ENCODE measurements at places on chromosomes 16 and 17.

GRCh38 chr16:89600427-89600826 lies 13.0 kb upstream of the DPEP1 start:
- no peak for DNase-seq

GRCh38 chr17:41678411-41678906 lies 10.2 kb upstream of the EIF1 start:
- DNase-seq = no peak

DNA sequence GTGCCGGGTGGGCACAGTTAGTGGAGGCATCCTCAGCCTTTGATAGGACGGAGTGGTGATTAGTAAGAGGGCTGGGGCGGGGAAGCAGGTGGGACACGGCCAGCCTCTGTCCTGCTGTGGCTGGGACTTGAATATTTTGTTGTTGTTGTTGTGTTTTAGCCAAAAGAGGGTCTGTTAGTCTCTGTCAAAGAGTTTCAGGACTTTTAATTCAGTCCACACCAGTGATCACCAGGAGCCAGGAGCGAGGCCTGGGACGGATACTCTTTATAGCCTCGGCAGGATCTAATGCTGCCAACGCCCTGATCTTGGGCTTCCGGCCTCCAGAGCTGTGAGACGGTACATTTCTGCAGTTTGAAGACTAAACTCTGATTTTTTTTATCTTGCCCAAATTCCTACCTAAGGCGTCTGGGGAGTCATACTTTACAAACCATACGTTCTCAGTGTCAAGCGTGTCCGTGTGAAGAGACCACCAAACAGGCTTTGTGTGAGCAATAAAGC lies 2.9 kb upstream of the RNF213 start:
- DNase-seq = no peak

- DNase-seq = no peak
These were observed 15.0 kb downstream of the TOP2A start for GRCh38 chr17:40402668-40403067.

- DNase-seq = no peak
These were observed 63.7 kb downstream of the HS3ST3A1 start for GRCh38 chr17:13537871-13538643.

DNA sequence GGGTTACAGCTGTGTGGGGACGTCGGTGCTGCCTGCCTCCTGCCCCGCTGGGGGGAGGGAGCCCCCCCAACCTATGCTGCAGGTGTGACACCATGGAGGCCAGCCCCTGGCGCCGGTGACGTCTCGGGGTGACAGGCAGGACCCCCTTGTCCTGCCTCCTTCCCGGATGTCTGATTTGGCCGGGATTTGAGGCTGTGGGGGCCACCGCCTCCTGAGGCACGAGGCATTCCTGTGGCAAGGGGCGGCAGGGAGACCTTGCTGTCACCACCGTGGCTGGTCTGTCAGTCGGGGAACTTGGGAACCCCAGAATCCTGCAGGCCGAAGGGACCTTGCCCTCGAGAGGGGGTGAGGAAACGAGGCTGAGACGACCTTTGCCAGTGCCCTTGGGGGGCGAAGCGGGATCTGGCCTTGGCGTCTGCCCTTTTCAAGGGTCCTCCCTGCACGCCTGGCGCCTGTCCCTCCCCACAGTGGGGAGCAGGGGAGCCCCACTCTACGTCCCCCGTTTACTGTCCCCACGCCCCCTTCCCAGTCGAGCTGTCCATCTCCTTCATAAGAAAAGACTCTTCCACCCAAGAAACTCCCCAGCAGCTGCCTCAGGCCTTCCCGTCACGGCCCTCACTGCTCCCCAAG lies 74.4 kb downstream of the METRNL start:
- DNase-seq = no peak

- no peak for DNase-seq
These were observed 101.2 kb downstream of the YPEL2 start for GRCh38 chr17:59432657-59433056.

DNA sequence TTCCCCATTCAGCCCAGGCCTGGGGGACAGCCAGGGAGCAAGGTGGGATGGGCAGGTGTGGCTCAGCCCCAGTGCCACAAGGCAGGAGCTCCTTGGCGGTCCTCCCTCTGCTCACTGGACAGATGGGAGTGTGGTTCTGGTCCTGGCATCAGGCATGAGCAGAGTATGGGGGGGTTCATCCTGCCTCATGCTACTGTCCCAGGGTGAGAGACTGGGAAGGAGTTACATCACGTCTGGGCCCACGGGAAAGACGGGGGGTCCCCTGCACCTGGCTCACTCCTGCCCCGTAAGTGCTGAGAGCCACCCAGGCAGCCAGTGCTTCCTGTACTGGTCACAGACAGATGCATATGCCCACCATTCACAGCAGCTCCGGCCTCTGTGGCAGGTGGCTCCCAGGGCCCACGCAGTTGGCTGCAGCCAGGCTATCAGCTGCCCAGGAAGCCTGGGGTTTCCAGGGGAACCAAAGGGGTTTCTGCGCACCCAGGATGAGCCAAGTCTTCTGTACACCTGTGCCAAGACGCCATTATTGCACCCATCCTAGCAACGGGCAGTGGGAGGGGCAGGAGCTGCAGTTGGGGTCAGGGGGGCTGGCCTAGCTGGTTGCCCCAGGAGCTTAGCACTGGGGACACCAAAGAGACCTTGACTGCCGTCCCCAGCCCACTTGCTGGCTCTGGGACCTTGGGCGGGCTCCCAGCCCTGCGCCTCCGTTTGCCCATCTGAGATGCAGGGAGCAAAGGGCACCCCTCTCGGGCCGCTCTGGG lies 1.9 kb downstream of the BAIAP3 start:
- no peak for DNase-seq

- DNase-seq = no peak
These were observed 15.7 kb upstream of the MRC2 start for GRCh38 chr17:62611728-62612127.

- no peak for DNase-seq
These were observed at the start of gene ARHGAP44 for GRCh38 chr17:12789481-12790248. Gene ARHGAP44 (plus strand): TSS chr17:12789498. CDS start chr17:12789839, 341 bp downstream.

DNA sequence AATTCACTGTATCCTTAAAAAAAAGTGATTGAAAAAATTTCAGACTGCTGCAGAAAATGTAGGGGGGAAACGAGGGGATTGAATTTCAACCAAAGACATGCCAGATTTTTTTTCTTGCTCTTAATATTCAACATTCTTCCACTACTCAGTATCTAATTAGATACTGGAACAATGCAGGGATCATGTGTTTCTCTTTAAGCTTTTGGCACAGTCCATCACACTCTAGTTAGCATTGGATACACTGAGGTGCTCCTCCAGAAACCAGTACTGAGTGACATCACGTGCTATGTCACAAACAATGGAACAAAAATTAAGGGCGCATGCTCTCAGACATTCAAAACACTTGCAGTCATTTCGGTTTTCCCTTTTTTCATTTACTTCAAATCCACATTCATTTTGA lies 298.6 kb upstream of the PSMD7 start:
- DNase-seq = no peak

DNA sequence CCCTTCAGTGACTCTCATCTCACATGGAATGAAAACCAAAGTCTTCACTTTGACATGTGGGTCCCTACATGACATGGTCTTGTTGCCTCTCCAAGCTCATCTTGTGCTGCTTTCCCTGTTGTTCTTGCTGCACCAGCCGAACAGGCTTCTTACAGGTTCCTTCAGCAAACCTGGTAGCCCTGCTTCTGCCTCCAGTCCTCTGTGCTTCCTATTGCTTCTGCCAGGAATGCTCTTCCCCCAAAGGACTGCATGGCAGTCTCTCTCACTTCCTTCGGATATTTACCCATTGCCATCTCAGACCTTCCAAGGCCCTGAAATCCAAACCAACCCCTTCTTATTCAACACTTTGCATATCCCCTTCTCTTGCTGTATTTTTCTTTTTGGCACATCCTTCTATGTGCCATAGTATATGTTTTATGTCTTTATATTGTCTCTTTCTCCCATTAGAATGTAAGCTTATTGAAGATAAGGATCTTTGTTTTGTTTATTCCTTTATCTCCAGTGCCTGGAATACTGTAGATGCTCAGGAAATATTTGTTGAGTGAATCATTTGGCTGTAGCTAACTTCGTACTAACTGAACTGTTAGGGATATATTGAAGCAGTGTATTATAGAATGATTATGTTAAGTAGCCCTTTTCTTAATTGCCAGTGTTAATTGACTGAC lies 57.9 kb upstream of the SLC12A3 start:
- no peak for DNase-seq

DNA sequence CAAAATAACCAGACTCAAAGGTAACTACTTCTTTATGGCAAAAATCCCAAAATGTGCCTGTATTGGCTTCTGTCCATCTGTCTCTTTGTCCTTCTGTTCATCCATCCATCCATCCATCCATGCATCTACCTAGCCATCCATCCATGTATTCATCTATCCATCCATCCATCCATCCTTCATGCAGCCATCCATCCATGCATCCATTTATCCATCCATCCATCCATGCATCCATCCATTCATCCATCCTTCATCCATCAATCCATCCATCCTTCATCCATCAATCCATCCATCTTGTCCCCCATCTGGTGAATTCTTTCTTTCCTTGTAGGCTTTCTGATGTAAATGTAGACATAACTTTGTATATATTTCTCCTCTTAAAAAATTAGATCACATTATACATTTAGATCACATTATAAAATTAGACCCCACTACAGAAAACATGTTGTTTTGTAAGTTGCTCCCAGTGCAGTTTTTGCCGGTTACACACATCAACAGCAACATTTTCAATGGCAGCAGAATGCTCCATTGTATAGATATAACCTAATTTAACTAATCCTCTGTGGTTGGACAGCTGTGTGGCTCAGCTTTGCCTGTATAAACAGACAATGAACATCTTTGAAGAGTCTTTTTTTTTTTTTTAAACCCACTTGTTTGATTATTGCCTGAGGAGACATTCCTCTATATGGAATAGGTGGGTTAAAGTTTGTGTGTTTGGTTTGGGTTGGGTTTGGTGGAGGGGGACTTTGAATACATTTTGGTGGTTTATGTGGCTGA lies 72.0 kb downstream of the MSI2 start:
- no peak for DNase-seq

DNA sequence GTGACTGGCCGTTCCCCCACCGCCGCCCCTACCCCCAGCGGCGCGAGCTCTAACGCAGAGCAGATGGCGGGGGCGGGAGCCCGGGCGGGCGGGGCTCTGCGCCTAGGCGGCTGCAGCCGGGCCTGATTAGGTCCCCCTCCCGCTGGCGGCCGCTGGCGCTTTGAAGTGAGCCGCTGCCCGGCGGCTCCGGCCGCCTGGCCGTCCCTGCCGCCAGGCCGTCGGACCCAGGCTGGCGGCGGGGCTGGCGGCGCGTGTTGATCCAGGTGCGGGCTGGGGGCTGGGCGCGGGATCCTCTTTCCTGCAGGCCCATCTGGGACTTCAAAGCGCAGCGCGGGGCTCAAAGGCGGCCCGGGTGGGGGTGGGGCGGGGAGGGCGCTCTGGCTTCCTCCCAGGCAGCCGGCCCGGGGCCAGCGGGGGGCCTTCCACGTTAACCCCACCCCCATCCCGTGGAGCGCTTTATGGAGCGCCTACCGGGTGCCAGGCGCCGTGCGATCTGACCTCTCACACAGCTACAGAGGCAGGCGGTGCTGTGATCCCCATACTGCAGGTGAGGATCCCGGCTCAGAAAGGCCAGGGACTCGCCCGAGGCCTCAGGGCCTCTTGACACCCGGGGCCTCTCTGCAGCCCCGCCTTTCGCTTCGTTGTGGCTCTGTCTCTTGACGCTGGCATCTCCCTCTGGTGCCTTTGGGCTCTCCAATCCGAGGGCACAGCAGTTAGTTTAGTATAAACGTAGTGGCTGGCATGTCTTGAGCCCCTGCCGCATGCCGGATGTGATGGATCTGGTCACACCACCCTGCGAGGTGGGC lies 80.0 kb upstream of the NKD1 start:
- DNase-seq = no peak

DNA sequence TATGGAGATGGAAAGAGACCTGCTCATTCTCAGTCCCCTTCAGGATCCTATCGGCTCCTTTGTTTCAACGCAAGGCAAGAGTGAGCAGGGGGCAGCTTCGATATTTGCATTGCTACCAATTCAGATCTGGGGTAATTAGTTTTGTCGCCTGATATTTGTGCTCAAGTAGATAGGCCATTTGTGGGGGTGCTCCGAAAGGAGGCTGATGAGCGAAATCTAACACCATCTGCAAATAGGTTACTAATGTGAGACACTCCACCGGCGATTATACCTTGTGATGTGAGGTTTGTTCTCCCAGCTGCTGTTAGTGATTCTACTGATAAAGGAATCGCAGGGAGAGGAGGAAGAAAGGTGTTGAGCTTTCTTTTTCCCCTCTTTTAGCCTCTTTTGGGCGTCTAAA lies 31.5 kb downstream of the WSCD1 start:
- no peak for DNase-seq

- DNase-seq = no peak
These were observed 144.7 kb upstream of the CRHR1 start for GRCh38 chr17:45639297-45639849.

DNA sequence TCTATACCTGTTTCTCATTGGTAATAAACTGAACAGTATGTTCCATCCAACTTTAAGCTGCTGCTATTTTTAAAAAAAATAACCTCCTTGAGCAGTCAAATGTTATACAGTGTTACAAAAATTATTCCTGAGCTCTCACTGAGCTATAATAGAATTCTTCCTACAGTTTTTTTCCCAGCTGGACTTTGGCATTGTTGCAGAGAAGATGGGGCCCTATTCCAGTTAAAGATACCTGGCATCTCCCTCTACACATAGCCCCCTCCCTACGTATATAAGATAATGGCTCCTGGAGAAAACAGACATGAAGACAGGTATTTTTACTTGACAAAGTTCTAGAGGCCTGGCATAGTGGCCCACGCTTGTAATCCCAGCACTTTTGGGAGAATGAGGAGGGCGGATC lies 1.6 kb upstream of the COX6A2 start:
- DNase-seq = no peak

DNA sequence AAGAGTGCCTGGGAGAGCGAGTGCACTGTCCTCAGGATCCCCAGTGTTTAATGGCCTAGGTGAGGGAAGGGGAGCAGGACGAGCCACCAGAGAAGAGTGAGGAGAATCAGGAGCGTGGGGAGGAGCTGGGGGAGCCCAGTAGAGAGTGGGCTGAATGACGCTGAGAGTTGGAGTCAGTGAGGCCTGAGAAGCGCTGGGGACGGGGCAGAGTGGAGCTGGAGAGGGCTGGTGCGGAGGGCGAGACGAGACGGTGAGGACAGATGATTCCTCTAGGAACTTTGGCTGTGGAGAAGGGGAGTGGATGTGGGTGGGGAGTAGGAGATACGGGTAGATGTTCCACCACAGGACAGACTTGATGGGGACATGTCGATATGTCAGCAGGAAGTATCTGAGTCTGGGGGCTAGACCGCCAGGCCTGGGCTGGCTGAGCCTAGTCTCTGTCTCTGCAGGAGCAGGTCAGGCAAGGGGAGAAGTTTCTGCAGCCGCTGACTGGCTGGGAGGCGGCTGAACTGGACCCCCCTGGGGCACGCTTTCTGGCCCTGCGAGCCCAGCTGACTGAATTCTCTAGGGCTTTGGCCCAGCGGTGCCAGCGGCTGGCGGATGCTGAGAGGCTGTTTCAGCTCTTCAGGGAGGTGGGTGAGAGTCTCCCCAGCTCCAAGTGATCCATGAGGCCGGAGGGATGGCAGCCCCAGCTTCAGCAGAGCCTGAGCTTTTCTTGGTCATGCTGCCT lies 4.7 kb downstream of the PLEKHG4 start:
- no peak for DNase-seq

GRCh38 chr17:32356750-32357149 lies 6.8 kb downstream of the ZNF207 start:
- no peak for DNase-seq

GRCh38 chr16:76576526-76576925 lies 299.3 kb downstream of the CNTNAP4 start:
- DNase-seq = no peak

GRCh38 chr17:36089888-36090836 lies at the start of gene CCL3:
Gene CCL3 (minus strand): TSS chr17:36090143. CDS start chr17:36090058, 85 bp downstream.
- DNase-seq = no peak

- DNase-seq = no peak
These were observed 95.2 kb upstream of the AXIN2 start for GRCh38 chr17:65656390-65657250.
